ENCODE measurements at places on chromosomes 1 and 21.

DNA sequence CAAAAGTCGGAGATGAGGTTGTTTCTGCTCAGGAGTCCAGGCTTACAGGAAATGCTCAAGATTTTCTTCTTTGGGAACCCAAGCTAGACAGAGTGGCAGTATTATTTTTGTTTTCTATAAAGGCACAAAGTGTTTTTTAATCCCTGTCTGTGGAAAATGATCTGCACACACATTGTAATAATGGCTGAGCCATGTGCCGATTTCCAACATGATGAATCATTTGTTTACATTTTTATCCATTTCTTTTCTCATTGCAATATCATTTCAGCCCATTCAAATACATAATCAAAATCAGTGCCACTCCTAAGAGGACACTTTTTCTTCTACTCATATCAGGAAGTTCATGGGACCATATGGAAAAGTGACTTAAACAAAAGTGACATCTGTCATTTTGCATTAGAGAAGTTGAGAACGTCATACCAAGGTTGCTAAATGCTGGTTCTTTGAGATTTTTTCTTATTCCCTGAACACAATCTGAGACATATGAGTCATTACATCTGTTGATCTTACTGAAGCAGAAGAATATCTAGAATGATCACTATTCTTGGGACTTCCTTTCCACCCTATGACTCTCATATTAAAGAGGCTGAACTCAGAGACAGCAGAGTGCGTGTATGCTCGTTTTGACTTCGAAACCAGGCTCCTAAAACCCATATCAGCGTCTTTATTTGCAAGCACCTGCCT, 44.9 kb downstream of the ACTA1 start:
- peak; percentile 81 for DNase-seq

GRCh38 chr1:220157738-220158137, 63.8 kb downstream of the IARS2 start:
- no peak for DNase-seq

DNA sequence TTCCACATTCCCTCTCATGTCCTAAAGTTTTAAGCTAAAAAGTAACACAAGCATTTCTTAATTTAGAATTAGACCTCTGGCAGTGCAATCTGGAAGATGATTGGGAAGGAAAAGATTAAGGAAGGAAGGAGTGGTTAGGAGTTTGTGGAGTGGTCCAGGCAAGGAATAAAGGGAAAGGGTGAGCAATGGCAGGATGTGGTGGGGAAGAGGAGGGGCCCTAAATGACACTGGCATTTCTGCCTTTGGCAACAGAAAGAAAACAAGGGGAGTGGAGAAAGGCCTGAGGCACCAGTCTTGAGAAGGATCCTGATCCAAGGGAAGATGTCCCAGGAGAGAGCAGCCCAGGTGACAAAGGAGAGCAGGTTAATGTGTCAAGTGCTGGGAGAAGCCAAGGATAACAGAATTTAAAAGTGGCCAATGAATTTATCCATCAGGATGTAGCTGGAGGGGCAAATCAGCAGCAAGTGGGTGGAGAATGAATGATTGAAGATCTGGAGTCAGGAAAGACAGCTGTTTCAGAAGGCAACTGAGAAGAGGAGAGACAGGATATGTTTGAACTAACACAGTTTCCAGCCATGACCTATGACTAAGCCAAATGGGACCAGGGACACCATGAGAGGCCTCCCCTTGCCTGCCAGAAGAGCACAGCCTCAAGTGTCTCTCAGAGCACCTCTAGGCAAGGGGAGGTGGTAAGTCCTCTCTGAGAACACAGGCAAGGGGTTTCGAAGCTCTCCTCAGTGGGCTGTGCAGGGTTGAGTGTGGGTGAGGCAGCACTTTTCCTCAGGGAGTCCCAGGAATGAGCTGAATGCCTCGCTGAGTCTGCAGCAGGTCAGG, 20.9 kb upstream of the LY9 start:
- no peak for DNase-seq

DNA sequence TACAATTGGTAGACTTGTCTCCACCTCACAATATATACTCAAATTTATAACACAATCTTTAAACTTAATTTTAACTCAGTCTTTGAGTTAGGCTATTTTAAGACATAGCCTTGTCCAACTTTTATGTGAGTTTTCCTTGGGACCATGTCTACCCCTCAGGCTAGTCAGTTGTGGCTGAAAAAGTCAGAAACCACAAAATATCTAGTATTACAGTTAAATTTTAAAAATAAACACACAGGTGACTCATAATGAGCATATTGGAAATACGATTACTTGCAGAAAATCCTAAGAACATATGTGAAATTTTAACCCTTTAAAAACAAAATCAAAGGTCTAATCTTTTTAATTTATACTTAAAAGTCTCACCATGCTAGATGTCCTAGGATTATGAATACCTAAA, 4.8 kb upstream of the ASB17 start:
- peak; percentile 78 for DNase-seq

DNA sequence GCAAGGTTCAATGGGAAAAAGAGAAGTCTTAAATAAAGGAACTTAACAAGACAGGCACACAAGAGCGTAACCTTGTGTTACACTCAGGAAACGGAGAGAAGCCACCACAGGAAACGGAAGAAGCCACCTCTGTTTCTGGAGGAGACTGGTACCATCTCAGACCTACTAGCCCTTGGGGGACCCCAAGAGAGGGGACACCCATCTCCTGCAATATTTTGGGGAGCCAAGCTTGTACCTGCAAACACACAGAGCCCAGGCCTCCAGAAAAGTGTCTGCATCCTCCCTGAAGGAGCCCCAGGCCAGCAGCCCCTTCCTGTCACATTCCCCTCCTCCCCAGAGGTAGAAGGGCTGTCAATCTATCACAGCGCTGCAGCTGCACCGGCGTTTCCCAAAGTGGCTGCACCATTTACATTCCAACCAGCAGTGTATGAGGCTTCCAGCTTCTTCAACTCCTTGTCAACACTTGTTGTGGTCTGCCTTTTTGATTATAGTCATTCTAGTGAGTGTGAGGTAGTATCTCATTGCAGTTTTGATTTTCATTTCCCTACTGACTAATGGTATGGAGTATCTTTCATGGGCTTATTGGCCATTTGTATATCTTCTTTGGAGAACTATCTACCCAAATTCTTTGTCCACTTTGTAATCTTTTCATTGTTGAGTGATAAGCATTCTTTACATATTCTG, 23.0 kb upstream of the PADI1 start:
- DNase-seq = no peak

DNA sequence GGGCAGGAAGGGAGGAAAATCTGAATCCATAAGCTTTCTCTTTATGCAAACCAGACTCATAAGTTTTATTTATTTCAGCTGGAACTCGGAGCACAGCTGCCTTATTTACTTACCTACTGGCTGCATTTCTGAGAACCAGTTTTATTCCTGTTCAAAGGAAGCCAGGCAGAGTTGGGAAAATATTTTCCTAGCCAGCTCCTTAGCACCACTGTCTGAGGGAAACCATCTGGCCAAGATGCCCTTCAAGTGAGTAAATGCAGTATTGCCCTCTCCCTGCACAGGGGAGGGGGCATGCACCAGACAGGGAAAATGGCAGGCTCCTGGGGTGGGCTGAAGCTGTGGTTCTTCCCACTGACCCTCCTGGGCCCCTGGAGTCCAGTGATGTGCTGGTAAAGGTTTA, 28.9 kb upstream of the FMOD start:
- no peak for DNase-seq
